ENCODE measurements at places on chromosomes 1 and 21. TPM values are rescaled to one million over a fixed set of nuclear protein-coding genes. Genes with fewer than 3 reads are reported as not detected.

AMY1B gene
- not detected for total RNA-seq

CA6 gene
- 2.3 TPM for total RNA-seq

DENND2D gene
- 263 TPM for total RNA-seq

HCRTR1 gene
- total RNA-seq: not detected

CAPN2 gene
- total RNA-seq: 191 TPM

NBPF4 gene
- total RNA-seq: 0.51 TPM

ZNF593OS gene
- total RNA-seq: not detected
